ENCODE measurements at places on chromosomes 12 and 14.
A peak's percentile ranks its signal among the peaks of the same experiment; 100 is the strongest.

DNA sequence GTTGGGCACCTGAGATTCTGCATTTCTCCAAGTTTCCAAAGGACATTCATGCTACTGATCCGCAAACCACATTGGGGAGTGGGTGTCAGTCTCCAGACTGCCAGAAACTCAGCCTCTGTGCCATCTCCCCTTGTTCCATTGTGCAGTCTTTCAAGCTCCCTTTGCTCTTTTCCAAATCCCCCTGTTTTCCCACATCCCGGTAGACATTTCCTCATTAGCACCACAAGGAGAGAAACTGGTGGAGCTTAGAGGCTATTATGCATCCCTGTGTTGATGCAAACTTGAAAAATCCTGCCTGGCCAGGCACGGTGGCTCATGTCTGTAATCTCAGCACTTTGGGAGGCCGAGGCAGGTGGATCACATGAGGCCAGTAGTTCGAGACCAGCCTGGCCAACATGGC lies 10.7 kb downstream of the CCDC63 start:
- no peak for DNase-seq

- peak; percentile 46 for DNase-seq
Measured at GRCh38 chr12:52221912-52222457, 11.1 kb upstream of the KRT7 start.

GRCh38 chr12:108418164-108418890 lies 79.2 kb upstream of the CMKLR1 start:
- DNase-seq, result no peak

GRCh38 chr12:109052097-109052413 lies 321 bp upstream of the USP30 start:
- DNase-seq, result no peak

GRCh38 chr12:28830491-28830890 lies 318.6 kb upstream of the FAR2 start:
- no peak for DNase-seq

DNA sequence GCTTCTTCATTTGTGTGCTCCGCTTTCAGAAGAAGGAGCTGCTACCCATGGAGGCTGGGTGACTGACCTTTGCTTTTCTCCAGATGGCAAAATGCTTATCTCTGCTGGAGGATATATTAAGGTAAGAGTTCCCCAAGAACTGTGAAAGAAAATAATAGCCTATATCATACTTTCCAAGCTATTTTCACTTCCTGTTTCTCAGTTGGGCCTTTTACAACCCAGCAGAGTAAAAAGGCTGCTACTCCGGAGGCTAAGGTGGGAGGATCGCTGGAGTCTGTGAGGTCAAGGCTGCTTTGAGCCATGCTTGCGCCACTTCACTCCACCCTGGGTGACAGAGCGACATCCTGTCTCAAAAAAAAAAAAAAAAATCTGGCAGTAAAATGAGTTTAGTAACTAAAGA lies 82.1 kb downstream of the APAF1 start:
- no peak for DNase-seq

DNA sequence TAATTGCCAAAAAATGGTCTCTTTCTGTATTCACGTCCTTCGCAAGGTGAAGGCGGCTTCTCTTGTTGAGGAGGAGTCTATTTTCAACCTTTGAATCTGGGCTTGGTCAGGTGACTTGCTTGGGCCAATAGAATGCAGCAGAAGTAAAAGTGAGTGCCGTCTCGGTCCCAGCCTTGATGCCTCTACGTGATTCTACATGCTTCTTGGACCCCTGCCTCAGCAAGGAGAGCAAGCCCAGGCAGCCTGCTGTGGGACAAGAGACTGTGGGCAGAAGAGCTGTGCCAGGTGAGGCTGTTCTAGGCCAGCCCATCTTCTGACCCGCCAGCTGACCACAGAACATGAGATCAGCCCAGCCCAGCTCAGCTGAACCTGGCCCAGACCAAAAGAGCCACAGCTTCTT lies 39.1 kb upstream of the CCDC63 start:
- DNase-seq, result no peak

DNA sequence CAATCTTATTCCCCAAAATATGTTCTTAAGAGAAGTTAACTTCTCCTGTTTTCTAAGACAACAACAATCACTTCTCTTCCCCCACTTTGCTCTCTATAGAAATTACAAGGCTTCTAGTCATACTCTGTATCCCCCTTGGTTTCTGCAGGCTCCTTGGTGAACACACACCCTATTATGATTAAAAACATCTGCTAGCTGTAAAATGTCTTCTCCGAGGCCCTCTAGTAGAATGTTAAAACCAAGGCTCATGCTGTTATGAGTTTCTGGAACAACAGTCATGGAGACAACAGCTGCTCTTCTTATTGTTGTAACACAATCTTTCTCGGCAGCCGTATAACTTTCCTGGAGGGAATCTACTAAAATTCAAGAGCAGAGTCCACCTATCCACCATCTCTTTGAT lies 397.5 kb upstream of the CCDC196 start:
- no peak for DNase-seq

DNA sequence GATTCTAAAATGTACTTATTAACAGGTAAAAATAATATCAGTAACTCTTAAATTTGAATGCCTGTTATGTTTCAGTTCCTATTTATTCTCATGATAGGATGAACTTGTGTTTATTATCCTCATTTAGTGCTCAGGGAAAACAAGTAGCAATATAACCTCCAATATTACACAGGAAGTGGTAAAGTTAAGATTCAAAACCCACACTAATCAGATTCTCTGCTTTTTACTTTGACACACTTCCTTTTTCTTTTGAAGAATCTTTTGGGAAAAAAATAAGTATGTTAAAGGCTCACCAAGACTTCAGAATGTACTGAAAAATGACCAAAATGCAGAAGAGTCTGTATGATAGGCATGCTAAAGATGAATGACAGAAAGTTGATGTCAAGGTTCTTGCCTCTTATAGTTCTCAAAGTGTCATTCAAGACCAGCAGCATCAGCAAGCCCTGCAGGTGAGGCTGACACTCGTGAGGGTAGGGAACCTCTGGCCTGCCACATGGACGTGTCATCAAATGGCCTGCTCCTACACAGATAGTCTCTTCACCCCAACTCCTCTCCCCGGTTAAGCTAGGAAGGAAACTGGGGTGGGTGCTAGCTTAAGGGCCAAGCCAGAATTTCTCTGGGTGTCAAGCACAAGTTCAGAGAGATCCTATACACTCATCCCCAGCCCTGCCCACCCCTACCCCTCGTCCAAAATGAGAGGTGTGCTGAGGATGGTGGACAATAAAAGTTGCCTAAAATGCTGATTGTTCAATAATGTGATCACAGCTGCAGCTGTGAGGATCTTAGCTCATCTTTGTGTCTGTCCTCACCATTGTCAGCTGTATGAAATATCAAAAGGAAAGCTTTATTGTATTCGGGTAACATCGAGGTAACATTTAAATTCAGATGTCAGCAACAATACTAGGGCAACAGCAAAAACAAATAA lies 6.3 kb downstream of the TBPL2 start:
- no peak for DNase-seq

DNA sequence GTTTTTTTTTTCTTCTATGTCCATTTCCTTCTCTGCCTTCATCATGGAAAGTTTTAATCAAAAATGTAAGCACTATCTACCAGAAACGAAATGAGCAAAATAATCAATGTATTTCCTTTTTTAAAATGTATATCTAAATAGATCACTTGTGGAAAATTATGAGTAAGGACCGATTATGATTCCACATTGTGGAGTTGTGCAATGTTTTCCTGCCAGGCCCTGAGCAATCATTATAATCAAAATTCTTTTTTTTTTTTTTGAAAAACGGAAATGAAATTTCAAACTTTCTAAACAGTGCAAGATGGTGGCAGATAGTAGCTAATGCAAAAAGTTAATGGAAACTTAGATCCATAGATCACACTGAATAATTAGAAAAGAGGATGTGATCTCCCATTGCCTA lies 1074.6 kb upstream of the TMEM132C start:
- DNase-seq, result peak; percentile 43

DNA sequence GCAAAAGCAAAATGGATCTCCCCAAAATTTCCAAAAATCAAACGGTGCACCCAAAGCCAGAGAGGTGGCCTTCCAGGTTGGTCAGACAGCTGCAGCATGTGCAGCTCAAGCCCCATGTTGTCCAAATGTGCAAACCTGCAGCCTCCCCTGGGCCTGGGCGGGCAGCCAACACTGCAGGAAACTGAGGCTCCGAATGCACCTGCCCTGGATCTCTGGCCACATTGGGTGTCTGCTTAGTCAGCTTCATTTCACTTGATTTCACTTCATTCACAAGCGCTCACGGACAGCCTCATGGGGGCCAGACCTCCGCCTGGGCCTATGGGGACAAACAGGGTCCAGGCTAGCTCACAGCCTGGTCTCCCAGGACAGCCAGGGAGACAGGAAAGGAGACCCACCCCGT lies 59.8 kb downstream of the BCL11B start:
- DNase-seq, result no peak

GRCh38 chr14:40894846-40895245 lies 711.8 kb upstream of the LRFN5 start:
- DNase-seq, result no peak

- no peak for DNase-seq
Measured at GRCh38 chr14:90520326-90520725, 123.5 kb downstream of the CALM1 start.

DNA sequence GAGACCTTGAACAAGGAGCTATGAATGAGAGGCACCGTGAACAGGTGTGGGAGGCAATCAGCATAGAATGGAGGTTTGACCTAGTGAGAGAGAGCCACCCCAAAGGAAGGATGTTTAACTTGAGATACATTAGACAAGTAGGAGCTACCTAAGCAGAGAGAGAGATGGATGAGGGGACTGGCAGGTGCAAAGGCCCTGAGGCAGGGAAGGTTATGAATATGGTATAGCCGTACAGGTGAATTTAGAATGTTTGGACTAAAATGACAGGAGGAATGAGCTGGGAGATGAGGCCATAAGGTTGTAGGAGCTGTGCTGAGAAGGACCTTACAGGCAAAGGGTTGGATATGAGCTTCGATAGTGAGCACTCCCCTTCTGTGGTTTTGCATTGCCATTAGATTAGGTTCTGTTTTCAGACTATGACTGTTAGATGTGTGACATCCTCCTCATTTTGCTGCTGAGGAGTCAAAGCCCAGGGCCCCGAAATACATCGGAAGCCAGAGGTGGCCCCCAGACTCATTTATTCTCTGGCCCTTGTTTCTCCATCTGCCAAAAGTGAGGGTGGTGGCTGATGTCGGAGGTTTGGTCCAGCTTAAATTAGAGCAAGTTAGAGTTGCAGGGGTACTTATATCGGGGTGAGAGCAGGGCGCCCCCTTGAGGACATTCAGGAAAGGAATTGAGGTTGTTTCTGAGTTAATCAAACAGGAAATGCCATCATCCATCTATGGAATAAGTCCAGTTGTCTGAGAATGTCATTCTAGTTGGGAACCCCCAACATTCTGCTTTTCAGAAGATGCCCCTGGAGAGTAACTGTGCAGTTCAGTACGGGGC lies 29.4 kb downstream of the SLC24A4 start:
- DNase-seq, result no peak

- no peak for DNase-seq
Measured at GRCh38 chr12:130967636-130968035, 13.9 kb downstream of the ADGRD1 start.

Data from fibroblast of gingiva (primary cell).